ENCODE measurements at places on chromosomes 3 and 15.

DNA sequence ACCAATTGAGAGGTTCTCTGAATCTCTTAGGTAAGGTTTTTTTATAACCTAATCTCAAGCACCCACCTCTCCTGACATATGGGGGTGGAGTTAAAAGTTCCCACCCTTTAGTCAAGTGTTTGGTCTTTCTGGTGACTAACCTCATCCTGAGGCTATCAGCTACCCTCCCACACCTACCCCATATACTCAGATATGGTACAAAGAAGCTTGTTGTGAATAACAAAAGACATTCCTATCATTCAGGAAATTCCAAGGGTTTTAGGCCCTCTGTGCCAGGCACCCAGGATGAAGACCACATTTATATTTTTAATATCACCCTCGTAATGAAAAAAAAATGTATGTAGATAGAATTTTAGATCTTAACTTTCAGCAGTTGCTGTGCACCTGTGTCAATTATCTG, 9.0 kb downstream of the CHMP2B start:
- no peak for DNase-seq

- no peak for DNase-seq
Measured at GRCh38 chr3:155876503-155876902, 6.1 kb downstream of the GMPS start.

- DNase-seq: no peak
Measured at GRCh38 chr3:66342717-66343356, 122.0 kb downstream of the SLC25A26 start.

GRCh38 chr3:23928524-23928923, 11.6 kb downstream of the RPL15 start:
- DNase-seq: no peak

- DNase-seq: no peak
Measured at GRCh38 chr3:151919446-151919845, 46.0 kb downstream of the SUCNR1 start.

- no peak for DNase-seq
Measured at GRCh38 chr3:10169000-10169496, 4.3 kb downstream of the IRAK2 start.

GRCh38 chr15:64883100-64883581, 28.6 kb upstream of the ANKDD1A start:
- no peak for DNase-seq

- no peak for DNase-seq
Measured at GRCh38 chr15:81475471-81475870, 101.5 kb upstream of the TMC3 start.

GRCh38 chr3:144556392-144556791, 584.8 kb downstream of the DIPK2A start:
- DNase-seq: no peak

DNA sequence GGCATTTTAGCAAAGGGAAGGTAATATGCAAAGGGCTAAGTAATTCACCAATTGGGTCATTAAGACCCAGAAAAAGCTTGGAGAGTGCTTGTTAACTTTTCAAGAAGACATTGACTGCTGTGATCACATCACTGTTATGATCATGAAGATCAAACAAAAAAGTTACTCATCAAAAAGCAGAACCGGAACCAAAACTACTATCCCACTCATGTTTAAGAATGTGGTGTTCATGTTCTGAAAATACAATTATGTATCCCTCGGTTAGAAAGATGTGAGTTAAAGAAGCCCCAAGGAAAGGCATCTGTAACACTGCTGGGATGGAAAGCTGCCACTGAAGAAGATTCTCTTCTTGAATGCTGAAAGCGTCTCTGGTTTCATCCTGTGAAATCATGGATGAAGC, 32.6 kb downstream of the BBX start:
- no peak for DNase-seq

DNA sequence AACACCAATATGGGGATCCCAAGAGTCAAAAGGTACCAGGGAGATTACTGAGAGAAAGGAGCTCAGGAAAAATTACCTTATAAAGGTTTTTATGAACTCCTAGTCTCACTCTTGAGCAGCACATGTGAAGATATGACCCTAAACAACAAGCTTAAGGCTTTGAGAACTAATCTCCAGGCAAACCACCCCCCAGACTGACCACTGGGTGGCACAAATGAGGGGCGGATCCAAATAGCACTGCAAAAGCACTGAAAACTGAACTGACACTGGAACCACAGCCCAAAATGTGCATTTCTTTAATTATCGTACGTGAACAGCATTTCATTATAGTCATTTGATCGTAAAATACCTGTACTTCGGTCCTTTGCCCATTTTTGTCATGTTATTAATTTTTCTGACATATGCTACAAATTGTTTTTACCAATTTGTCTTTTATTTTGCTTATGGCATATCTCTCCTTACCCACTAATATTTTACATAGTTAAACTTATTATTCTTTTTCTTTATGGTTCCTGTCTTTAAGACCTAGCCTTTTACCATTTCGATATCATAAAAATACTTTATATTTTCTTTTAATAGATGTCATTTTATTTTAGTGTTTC, 31.5 kb upstream of the TFDP2 start:
- DNase-seq: no peak

DNA sequence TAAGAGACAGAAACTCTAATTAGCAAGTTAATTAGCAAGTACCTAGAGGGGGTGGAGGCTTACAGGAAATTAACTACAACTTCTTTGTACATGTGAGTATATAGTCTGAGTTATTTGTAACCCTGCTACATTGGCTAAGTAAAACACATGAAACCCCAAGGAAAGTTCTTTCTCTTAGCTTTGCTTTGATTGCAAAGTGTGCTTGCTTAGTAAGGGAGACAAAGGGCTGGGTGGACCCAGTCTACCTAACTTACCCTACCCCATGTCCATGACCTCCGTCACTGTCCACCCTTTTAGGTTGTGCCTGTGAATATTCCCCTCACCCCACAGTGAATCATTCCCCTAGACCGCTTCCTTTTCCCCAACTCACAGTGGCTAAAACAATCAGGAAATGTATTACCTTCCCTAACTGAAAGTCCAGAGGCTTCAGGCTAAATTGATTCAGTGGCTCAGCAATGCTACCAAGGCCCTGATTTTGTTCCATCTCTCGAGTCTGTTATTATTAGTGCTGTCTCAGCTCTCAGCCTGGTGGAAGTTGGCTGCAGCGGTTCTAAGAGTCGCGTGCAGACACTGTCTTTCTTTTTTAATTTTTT, 31.1 kb upstream of the RYR3 start:
- no peak for DNase-seq

- DNase-seq: no peak
Measured at GRCh38 chr3:115720983-115721382, 97.7 kb downstream of the GAP43 start.

- no peak for DNase-seq
Measured at GRCh38 chr3:24410860-24411259, 83.8 kb downstream of the THRB start.

GRCh38 chr15:68651916-68652525, 73.2 kb downstream of the CORO2B start:
- no peak for DNase-seq

DNA sequence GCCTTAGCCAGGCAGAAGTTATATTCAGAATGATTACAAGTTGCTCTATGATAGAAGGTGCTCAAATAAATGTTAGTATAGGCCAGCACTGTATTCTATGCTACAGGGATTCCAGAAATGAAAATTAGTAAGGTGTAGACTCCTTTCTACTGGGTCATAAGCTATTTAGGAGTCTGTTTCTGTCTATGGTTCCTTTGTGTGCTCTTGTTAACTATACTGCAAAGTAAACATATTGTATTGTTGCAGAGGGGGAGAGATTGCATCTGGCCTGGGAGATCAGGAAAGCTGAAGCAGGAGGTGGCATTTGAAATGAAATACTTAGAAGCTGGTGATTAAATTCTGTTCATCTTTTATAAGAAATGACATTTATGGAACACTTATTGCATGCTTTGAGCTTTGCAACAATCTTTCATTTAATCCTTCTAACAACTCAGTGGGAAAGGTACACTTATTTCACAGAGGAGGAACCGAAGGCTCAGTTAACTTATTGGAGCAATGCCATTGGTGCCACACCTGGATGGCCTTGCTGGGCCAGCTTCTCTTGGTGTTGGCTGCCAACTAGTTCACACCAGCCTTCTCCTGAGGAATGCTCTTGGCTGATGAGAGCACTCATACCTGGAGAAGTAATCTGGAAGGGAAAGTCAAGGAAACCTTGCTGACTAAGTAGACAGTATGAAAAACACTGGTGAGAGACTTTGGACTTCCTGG, 39.1 kb downstream of the ABHD5 start:
- DNase-seq: no peak

DNA sequence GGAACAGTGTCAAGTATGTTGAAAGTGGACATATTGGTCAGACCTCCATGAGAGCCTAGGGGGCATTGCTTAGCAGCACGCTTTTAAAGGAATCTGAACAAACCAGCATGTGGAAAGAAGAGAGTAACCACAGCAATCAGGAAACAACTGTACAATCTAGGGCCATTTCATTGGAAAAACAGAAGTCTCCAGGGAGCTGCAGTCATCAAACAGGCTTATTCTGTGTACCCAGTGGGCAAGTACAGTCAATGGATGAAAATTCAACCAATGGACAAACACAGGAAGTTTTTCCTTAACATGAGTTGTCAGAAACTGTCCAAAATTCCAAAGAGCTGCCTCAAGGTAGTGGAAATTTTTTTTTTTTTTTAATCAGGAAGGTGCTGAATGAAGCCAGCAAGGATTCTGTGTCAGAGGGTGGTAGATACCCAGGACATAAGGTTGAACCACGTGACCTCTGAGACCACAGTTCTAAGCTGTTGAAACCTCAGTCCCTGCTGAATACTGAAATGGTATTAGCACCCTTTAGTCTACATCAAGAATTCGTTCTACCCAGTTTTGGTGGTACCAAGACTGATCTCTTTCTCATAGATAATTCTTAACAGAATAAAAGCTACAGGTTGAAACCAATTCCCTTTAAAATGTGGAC, 4.4 kb upstream of the DLG1 start:
- no peak for DNase-seq

- DNase-seq: no peak
Measured at GRCh38 chr3:123758081-123758564, 126.0 kb downstream of the MYLK start.

DNA sequence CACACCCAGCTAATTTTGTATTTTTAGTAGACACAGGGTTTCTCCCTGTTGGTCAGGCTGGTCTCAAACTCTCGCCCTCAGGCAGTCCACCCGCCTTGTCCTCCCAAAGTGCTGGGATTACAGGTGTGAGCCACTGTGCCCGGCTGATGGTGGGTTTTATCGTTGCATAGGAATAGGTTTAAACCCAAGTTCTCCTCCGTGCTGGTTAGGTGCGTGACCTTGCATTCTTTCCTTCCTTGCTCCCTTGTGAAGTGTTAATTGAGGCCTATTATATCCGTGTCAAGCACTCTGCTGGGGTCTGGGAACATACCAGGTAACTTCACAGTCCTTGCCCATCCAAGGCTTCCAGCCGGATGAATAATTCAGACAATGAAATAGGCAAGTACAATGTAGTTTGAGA, 19.3 kb upstream of the ETV5 start:
- no peak for DNase-seq

DNA sequence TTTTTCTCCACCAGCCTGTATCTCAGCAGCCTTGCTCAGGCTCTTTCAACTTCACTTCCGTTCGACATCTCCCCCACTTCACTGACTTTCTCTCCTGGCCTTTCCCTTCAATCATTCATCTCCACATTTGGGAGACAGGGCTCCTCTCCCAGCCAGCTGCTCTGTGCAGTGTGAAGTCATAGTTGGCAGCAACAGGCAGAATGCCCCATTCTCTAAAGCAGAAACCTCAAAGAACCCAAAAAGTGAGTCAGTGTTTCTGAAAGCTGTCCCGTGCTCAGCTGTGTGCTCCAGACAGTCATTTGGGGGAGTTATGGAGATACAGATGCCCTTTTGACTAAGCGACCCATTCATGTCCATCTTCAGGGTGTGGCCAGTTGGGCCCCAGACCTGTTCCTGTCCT, 54.3 kb downstream of the NTRK3 start:
- DNase-seq: no peak

GRCh38 chr3:124292329-124292728, 300.4 kb upstream of the ROPN1 start:
- no peak for DNase-seq

DNA sequence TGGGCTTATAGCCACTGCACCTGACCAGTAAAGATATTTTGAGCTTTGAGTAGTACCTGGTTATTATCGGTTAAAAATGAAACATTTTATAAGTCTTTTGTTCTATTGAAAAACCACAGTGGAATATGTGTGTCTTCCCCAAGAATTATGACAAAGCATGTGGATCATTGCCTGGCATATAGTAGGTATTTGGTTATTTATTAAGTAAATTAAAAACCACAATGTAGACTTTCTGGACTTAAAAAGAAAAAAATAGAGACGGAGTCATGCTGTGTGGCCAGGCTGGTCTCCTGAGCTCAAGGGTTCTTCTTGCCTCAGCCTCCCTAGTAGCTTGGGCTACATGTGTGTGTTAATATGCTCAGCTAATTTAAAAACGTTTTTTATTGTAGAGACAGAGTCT, 43.5 kb downstream of the UBE2E2 start:
- no peak for DNase-seq

GRCh38 chr3:112405845-112406244, 72.9 kb downstream of the CD200 start:
- no peak for DNase-seq

DNA sequence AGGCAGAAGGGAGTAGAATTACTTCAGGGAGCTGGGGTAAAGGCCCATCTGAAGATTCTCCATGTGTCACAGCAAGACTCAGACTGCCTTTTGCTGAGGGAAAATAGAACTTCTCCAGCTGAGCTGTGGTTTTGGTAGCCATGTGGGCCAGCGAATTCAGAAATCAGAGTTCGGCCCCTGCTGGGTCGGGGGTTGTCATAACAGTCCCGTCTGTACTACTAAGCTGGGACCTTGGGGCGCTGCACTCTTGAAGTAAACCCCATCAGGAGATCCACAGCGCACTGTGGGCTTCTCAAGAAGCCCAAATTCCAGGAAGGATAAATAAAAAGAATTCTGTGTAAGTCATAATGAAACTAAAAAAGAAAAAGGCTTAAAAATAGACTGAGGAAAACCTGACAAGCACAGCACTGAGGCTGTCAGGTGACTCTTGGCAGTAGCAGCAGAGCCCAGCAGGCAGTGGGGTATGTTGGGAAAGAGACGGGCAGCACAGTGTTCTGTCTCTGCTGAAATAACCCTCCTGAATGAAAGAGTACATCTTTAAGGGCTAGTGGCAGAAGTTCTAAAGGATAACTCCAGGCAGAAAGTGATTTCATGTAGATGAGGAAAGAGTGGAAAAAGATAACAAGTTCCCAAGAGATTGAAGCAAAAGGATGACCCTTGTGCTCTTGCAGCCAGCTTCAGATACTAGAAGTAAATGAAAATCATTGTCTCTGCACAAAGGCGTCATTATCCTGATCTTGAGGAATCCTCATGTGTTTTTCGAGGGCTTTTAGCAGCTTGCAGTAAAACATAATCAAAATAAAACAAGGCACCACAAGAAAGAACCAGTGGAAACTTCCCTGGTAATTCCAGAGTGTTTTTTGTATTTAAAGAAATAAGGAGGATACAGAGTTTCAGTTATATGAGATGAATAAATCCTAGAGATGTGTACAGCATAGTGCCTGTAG, 74.5 kb downstream of the RAB7A start:
- no peak for DNase-seq

- DNase-seq: no peak
Measured at GRCh38 chr15:39204031-39204430, 376.8 kb upstream of the THBS1 start.

GRCh38 chr15:81765816-81766215, 280.0 kb downstream of the MEX3B start:
- DNase-seq: no peak

- DNase-seq: no peak
Measured at GRCh38 chr3:145035682-145036081, 1064.1 kb downstream of the DIPK2A start.

Measured in stimulated activated CD8-positive, alpha-beta memory T cell treated with anti-CD3 and anti-CD28 coated beads, Interleukin-2, amount 100 ng/mL, for 1 hour (primary cell).